ENCODE measurements at places on chromosomes 12 and 14.

- no peak for DNase-seq
Observed at GRCh38 chr12:46470036-46470627, 97.6 kb upstream of the SLC38A2 start.

- peak; percentile 55 for DNase-seq
Observed at GRCh38 chr12:6332459-6332858, 9.4 kb downstream of the TNFRSF1A start.

GRCh38 chr14:69643430-69644200 lies 32.2 kb downstream of the SUSD6 start:
- peak; percentile 70 for DNase-seq

- DNase-seq: peak; percentile 22
Observed at GRCh38 chr12:10940389-10940788, 1.3 kb upstream of the TAS2R14 start.

DNA sequence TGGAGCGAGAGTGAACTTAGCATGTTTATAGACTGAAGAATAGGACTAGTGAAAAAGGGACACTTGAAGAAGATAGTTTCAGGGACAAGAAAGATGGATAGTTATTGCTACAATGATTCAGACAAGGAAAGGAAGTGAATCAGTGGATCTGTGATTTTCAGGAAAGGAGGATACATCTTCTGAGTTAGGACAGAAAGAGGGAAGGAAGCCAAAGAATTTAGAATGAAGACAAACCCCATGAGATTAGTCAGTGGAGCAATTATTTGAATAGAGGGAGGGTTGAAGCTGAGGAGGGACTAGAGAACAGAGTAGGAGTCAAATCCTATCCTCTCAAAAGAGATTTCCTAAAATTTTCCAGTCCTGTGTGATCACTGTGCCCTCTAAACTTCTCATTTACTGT lies 282.7 kb downstream of the AKAP6 start:
- peak; percentile 94 for DNase-seq

DNA sequence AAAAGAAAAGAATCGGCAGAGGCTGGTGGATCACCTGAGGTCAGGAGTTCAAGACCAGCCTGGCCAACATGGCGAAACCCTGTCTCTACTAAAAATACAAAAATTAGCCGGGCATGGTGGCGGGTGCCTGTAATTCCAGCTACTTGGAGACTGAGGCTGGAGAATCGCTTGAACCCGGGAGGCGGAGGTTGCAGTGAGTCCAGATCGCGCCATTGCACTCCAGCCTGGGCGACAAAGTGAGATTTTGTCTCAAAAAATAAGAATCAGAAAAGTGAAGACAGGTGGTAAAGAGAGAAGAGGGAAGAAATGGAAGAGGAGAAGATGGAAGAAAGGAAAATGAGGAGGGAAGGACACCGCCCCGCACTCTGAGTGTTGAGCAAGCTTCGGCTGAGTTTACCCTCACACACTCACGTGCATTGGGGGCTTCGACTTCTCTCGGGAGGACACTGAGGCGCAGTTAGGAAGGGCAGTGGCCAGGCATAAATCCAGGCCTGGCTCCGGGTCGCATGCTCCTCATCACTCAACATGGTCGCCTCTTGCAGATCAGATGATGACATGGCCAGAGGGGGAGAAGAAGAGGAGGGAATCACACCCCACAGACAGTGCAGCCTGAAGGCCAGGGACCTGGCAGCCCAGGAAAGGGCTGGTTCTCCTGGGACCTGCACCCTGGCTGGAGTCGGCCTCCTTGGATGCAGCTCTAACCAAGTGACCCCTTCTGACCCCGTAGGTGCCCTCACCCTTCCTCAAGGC lies 61.1 kb downstream of the PRMT8 start:
- no peak for DNase-seq
